Karpas-422 (cell line): ENCODE measurements at places on chromosomes 7 and 10.

DNA sequence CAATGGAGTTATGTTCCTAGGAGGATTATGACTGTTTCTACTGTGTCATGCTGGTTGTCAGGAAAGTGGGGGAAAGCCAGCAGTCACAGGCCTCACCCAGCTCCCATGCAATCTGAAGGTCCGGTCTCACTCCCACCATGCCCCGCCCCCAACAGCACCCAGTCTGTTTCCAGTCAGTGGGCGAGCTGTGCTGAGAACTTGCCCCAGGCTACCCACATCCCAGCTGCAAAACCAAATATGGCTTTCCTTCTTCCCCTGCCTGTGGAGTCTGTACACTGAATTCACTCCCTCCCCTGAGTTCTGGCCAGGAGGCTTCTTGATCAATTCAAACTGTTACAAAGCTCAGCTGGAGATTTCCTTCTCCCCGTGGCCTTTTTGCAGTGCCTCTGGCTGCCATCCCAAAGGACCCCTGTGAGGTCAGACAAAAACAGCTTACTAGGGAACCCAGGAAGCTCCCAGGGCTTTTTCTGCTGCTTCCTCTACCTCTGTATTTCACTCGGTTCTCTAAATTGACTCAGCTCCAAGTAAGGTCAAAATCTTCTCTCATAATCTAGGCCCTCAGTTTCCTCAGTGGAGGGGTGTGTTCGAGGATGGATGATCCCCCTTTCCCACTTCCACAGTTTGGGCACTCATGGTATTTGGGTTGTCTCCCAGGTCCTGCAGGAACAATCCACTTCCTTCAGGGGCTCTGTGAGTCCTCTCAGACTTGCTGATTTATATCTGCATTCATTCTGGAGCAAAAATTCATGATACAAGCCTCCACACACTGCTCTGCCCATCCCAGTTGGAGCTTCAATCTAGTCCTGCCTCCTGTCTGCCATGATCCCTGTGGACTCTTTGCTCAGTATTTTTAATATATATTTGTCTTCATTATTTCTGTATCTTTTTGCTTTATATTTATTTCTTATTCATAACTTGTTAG, 205.5 kb downstream of the SEMA3D start:
- no peak for DNase-seq

- DNase-seq, result no peak
Observed at GRCh38 chr7:98943336-98943735, 65.0 kb downstream of the TRRAP start.

DNA sequence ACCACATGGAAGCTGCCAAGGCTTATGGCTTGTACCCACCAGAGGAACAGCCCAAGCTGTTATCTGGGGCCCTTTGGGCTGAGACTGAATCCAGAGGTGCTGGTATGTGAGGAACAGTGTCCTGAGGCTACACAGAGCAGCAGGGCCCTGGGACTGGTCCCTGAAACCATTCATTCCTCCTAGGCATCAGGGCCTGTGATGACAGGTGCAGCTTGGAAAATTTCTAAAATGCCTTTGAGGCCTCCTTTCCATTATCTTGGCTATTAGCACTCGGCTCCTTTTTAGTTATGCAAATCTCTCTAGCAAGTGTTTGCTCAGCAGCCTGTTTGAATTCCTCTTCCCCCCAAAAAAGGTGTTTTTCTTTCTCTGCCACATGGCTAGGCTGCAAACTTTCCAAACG, 1151.7 kb upstream of the LRRN3 start:
- no peak for DNase-seq

- no peak for DNase-seq
Observed at GRCh38 chr7:11910253-11910652, 78.3 kb upstream of the THSD7A start.

- DNase-seq, result no peak
Observed at GRCh38 chr7:69435711-69436110, 162.6 kb upstream of the AUTS2 start.

- DNase-seq, result no peak
Observed at GRCh38 chr7:28505014-28505413, 92.7 kb downstream of the CREB5 start.

DNA sequence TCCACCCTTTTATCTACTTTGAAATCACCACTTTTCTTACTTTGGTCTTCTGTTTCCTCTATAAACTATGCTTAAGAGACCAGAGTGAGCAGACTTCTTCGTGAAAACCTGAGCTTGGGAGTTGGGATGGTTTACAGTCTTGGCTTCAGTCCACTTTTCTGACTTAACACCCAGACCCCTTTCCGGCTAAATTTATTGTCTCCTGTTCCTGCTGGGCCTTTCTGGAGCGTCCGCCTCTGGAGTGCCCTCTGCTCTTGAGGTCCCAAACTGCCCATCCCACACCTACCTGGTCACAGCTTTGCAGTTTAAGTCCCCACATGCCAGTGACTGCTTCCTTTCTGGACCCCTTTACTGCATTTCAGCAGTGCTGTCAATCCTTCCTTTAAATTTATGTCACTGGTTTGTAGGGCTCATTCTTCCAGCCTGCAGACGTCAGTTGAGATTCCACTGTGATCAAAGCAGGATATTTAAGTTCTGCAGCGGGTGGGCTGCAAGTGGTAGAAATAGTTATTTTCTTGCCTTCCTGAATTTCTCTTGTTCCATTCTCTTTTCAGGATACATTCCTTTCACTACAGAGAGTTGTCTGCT, 80.3 kb downstream of the KAT6B start:
- DNase-seq, result no peak
